K562 (cell line): ENCODE measurements at places on chromosomes 12 and 14. TPM values are rescaled to one million over a fixed set of nuclear protein-coding genes. Genes with fewer than 3 reads are reported as not detected.

- no peak for DNase-seq
These were observed 588.2 kb upstream of the NOVA1 start for GRCh38 chr14:27186048-27186447.

GRCh38 chr14:90408713-90409112 is 11.9 kb downstream of the CALM1 start:
- no peak for DNase-seq

DNA sequence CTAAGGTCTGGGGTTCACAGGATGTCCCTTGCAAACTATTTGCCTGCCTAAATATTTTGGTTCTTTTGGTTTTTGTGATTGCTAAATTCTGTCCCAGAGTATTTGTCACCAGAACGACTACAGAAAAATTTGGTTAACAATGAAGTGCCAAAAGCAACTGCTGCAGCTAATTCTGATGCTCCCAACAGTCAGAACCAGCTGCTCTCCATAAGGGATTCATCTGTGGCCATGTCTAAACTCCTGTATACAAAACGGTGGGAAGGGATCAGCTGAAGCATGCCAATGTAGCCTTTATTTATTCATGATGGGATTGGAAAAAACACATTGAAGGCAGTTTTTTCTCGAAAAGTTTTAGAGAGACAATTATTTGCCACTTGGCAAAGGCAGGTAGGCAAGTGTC is 29.3 kb upstream of the PELI2 start:
- DNase-seq, result no peak

DNA sequence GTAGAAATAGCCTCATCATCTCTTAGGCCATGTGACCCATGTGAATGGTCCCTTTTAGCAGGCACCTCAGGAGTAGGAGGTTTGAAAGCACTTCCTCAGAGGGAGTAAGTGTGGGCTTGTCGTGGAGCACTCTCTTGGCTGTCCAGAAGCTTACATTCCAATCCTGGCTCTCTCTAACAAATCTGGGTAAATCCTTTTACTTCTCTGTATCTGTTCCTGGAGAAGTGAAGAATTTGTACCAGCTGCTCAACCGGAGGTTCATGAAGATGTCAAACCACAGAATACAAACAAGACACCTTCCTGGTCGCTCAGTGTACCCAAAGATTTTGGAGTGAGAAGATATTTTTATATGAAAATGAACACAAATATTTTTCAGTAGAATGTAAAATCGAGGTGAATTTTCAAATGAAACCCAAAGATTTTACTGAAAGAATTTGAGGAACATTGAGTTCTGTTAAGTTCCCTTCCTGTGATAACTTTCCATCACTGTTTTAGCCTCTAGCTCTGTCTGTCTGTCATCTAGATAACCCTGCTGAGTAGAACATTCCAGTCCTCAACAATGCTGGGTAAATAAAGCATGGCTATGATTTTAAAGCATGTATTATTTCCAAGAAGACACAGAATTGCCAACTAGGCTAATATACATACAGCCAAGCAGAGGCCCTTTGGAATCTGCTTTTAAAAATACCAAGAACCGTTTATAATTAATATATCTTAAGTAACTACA is 263.9 kb upstream of the RGS6 start:
- no peak for DNase-seq

DNA sequence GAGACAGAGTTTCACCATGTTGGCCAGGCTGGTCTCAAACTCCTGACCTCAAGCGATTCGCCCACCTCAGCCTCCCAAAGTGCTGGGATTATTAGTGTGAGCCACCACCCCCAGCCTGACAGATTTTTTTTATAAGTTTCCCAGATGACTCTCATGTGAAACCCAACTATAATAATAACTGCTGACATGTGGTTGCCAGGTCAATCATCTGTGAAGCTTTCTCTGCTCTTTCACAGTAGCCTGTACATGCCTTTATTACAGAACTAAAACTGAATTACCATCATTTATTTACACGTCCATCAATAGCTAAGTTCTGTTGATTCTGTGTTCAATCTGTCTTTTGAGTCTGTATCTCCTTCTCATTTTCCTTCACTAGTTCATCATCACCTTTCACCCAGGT is 218.5 kb downstream of the RPS29 start:
- DNase-seq, result no peak

GRCh38 chr14:50347521-50347920 is 35.4 kb downstream of the DMAC2L start:
- peak; percentile 70 for DNase-seq

DNA sequence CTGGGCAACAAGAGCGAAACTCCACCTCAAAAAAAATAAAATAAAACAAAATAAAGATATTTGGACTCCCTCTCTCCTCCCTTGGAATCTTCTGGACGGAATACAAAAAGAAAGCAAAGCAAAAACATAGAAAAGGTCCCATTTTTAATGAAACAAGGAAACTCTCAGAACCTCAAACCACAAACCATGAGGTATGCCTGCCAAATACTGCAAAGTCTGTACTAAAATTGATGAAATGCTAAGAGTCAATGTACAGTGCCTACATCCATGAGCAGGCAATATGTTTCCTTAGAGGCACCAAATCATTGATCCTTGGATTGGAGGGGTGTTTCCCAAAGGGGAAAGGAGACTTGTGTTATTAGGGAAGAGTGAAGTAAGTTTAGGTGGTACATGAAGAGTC is 8.2 kb upstream of the RPS6KA5 start:
- no peak for DNase-seq

- no peak for DNase-seq
These were observed 13.6 kb downstream of the EP400 start for GRCh38 chr12:131963381-131963780.

DNA sequence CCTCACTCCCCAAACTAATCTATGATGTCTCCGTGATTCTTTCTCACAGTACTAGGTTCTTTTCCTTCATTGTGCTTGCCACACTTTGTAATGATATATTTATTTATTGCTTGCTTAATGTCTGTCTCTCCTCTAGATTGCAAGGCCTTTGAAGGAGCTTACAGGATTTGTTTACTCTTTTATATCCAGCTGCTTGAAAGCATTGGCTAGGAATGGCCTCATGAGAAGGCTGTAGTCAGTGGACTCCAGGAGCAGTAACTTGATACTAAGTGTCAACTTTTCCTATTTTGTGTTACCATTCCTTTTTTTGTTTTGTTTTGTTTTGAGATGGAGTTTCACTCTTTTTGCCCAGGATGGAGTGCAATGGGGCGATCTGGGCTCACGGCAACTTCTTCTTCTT is 7.3 kb upstream of the FAM234B start:
- DNase-seq, result no peak

DNA sequence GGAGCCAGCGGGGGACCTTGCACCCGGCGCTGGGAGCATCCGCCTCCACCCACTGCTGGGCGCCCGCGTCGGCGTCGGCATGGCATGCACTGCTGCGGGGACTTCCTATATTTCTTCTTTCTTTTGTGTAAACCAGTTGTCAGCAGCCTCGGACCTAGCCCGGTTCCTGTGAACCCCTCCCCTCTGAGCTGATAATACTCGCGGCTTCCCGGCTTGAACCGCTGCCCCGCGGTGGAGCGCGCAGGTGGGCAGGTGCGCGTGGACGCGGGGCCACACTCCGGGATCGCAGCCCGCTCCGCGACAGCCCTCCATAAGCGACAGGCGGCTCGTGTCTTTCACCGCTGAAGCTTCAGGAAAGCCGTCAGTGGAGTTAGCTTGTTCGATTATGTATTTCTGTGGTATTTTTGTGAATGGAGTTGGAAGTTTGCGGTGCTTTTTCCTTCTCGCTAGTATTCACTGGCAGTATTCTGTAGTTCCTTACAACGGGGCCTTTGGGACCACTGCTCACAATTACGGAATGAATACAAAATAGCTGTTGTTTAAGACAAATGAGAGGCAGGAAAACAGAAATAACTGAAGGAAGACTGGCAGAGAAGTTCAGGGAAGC is 870 bp downstream of the BMAL2 start:
- DNase-seq, result no peak

DNA sequence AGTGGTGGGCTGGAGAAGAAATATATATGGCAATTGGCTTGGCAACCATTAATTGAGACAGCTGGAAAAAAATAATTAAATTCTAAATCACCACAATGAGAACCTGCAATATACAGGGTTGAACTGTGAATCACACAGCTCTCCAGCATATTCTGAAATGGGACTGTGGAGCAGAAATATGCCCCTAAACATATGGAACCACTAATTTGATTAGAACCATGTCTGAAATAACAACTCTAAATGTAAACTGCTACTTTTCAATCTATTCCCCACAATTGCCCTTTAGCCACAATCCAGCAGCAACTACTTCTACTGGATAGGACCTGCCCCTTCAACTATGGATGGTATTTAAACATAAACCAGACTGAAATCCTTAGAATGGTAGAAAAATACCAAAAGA is 330.4 kb downstream of the TRHDE start:
- no peak for DNase-seq

DNA sequence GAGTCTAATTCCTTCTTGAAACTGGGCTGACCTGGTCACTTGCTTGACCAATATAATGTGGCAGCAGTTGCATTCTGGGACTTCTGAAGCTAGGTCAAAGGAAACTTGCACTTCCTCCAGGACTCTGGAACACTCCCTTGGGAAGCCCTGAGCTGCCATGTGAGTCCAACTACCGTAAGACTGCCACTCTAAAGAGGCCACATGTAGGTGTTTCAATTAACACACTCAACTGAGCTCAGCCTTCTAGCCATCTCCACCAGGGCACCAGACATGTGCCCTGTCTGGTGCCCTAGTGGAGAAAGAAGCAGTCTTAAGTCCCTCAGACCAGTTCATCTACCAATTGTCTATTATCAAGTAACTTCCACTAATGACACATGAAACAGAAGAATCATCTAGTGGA is 6.1 kb upstream of the TEP1 start:
- no peak for DNase-seq

GRCh38 chr14:20632448-20632830 is 9.1 kb downstream of the OR6S1 start:
- no peak for DNase-seq

GRCh38 chr14:41785696-41786095 is 179.0 kb downstream of the LRFN5 start:
- no peak for DNase-seq

- no peak for DNase-seq
These were observed 109.9 kb downstream of the DERA start for GRCh38 chr12:16021026-16021425.

GRCh38 chr12:5900533-5901205 is 44.4 kb downstream of the ANO2 start:
- no peak for DNase-seq

- no peak for DNase-seq
These were observed 80.9 kb downstream of the SYNE2 start for GRCh38 chr14:63933711-63934110.

DNA sequence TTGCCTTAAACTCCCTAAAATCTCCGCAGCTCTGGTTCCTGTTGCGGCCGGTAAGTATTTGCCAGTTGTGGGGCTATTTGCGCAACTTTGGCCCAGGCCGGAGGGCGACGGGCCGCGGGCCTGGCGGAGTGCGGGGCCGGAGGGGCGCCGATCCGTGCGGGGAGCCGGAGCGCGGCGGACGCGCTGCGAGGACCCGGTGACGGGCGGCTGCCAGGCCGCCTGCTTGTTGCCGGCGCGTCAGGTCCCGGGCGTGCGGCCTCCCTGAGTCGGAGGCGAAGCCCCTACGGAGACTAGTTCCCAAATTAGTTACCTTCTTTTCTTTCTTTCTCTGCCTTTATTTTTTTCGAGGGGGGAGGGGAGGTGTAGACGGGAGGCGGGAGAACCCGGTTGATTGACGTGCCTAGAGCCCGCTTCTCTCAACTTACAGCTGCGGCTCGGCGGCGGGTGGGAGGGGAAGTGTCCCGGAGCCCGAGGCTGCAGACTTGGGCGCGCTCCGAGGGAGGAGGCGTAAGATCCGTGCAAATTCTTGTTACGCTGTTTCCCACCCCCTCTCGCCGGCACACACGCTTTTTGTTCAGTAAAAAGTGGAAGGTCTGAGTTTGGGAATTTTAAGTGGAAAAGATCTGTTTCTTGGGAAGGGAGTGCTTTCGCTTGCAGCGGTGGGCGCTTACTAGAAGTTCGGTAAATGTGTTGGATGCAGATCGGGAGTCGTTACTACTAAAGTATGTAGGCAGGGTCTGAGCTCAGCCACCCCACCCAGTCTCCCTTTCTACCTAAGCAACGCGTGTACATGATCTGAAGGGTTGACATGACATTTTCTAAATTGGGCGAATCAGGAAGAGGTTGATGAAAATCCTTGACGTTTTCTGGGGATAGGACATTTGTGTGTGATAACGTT is 576 bp downstream of the ZBTB1 start:
- DNase-seq, result peak; percentile 62

GRCh38 chr12:53601296-53601847 is 24.8 kb downstream of the ATF7 start:
- DNase-seq, result no peak

DNA sequence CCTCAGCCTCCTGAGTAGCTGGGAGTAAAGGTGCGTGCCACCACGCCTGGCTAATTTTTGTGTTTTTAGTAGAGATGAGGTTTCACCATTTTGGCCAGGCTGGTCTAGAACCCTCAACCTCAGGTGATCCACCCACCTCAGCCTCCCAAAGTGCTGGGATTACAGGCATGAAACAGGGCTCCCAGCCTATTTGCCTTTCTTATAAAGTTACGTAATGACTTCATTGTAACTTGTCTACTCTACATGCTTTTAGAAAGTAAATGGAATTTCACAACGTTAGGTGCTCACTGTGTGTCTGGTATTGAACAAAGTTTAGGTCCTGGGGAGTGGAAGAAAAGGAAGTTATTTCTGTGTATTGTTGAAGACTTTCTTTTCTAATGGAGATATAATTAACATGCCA is 12.5 kb downstream of the CFAP251 start:
- DNase-seq, result no peak

GRCh38 chr14:74244115-74244514 is 4.9 kb downstream of the VSX2 start:
- no peak for DNase-seq

DNA sequence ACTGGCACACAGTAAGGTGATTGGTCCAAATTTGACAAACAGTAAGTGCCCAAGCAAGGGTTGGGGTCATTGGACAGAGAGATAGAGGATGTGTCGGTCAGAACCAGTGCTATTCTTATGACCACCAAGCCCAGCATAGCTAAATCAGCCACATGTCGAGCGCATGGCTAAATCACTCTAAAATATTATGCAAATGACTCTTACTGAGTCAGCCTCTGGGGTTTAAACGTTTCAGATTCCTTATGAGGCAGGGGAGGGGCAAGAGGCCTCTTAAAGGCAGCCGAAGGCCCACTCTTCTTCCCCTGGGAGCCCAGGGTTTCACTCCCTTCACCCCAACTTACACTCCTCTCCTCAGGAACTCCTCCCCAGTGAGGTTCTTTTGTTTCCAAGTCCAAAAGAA is 603 bp upstream of the ENDOU start:
- DNase-seq, result no peak

Gene PTPRQ
- total RNA-seq, result not detected in 2 replicates

Gene SERPINA9
- total RNA-seq, result not detected in 2 replicates

Gene MIP
- total RNA-seq, result 0.29 TPM in 1 of 2 replicates, not detected in the other

Gene LIN7A
- total RNA-seq, result 0.02 TPM in 1 of 2 replicates, not detected in the other

Gene NGB
- total RNA-seq, result not detected in 2 replicates

Gene GPATCH2L
- total RNA-seq, result 30.7 and 32.8 TPM in 2 replicates

Gene KLRD1
- total RNA-seq, result not detected in 2 replicates

Gene OR4E2
- not detected in 2 replicates for total RNA-seq

Gene SNRPF
- total RNA-seq, result 66.1 and 67.0 TPM in 2 replicates

Gene SIX6
- not detected in 2 replicates for total RNA-seq

Gene LAG3
- 0.60 and 0.66 TPM in 2 replicates for total RNA-seq

Gene C12orf60
- total RNA-seq, result 1.0 and 1.5 TPM in 2 replicates

Gene KRT83
- not detected in 2 replicates for total RNA-seq

Gene KRT5
- total RNA-seq, result not detected in 2 replicates
